ENCODE measurements at places on chromosomes 5 and 9. TPM values are rescaled to one million over a fixed set of nuclear protein-coding genes. Genes with fewer than 3 reads are reported as not detected.

The IFNA21 gene
- not detected for total RNA-seq

The RALGPS1 gene
- total RNA-seq, result 15.9 TPM

DNA sequence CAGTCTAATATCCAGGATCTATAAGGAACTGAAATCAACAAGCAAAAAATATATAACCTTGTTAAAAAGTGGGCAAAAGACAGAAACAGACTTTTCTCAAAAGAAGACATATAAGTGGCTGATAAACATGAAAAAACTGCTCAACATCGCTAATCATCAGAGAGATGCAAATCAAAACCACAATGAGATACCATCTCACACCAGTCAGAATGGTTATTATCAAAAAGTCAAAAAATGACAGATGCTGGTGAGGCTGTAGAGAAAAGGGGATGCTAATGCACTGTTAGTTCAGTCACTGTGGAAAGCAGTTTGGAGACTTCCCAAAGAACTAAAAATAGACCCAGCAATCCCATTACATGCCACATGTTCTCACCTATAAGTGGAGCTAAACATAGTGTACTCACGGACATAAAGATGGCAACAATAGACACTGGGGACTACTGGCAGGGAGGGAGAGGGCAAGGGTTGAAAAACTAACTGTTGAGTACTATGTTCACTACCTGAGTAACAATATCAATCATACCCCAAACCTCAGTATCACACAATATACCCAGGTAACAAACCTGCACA is 11.7 kb upstream of the TSSK1B start:
- DNase-seq, result no peak

DNA sequence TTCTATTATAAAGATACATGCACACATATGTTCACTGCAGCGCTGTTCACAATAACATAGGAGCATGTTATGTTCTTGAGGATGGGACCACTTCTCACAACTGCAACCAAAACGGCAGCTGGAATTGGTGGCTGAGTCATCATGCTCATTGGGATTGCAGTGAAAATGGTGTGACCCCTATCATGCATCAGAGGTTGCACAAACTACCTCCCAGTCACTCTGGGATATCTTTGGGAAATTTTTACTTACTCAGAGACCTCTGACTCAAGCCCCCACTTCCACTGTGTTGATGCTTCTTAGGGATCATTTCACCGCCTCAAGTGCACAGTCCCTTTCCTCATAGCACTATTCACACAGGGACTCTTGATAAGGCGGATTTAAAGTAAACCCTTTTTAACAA is 474.1 kb downstream of the BNC2 start:
- no peak for DNase-seq

DNA sequence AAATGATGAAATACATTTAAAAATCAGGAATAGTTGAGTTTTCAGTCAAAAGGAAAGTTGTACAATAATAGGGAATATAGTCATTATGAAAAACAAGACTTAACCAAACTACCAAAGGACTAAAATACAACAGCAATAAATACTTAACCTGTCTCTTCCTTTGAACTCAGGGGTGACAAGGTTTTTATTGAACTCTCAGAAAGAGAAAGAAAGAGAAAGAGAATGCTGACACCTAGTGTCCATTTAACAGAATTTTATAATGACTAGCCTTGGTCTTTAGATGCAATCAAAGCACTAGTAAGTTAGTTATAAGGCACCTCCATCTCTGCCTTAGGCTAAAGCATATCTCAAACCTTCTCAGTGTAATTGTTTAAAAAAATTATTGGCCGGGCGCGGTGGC is 47.5 kb downstream of the UIMC1 start:
- no peak for DNase-seq

All from upper lobe of right lung (tissue), 1 donor.